Ovary (tissue), 10 donors: ENCODE measurements at places on chromosomes 11 and 22. TPM values are rescaled to one million over a fixed set of nuclear protein-coding genes. Genes with fewer than 3 reads are reported as not detected.

- no peak for DNase-seq
Measured at GRCh38 chr22:20776624-20777405, 2.9 kb downstream of the SERPIND1 start.

DNA sequence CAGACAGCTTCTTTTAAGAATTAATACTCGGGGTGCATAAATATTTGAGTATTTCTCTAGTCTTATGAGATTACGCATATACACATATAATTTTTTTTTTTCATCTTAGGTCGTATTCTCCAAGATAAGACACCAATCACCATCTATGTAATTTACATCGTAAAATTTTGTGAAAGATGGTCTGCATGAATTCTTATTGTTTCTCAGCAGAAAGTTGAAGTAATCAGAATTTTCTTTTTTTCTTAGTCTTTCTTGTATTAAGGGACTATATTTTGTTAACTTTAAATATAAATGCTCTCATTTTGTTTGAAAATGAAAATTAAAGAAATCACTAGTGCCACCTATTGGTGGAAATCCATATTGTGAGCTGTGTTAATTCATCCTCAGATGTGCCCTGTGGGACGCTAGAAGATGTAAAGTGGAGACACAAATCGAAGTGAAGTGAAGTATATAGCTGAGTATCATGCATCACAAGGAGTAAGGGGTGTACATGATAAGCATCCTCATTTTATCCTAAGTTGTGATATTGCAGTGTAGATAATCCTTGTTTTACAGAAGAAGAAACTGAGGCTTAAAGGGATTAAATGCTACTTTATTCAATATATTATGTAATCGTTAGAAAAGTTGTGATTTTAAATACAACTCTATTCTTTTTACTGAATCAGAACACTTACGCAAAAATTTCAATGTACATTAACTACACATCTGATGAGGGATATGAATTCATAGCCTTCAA lies 2084.3 kb downstream of the LRRC4C start:
- no peak for DNase-seq

The SLC35F2 gene
- total RNA-seq: 5.6 TPM

- no peak for DNase-seq
Measured at GRCh38 chr11:76795936-76796441, 12.8 kb downstream of the TSKU start.

- DNase-seq: no peak
Measured at GRCh38 chr11:30832831-30833230, 246.7 kb upstream of the MPPED2 start.

The MLC1 gene
- 0.35 TPM for total RNA-seq
